Esophagus muscularis mucosa (tissue), 4 donors: ENCODE measurements at places on chromosomes 1 and 21.

DNA sequence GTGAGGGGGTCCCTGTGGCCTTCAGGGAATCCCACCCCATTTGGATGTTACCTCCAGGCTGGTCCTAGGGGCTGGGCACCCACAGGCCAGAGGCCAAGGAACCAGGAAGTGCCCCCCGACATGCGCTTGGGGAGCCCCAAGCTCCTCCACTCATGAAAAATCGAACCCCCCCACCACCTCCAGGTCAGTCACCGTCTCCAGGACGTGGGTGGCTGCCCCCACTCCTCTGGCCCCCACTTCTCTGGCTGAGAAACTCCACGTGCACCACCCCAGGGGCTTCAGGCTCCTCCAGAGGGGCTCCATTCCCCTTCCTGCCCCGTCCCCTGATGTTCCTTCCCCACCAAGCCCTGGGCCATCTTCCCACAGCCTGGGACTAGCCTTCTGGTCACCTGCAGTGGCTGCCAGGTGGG lies 30.5 kb upstream of the POFUT2 start:
- DNase-seq = no peak

- no peak for DNase-seq
Measured at GRCh38 chr1:174965362-174966007, 34.3 kb upstream of the CACYBP start.

DNA sequence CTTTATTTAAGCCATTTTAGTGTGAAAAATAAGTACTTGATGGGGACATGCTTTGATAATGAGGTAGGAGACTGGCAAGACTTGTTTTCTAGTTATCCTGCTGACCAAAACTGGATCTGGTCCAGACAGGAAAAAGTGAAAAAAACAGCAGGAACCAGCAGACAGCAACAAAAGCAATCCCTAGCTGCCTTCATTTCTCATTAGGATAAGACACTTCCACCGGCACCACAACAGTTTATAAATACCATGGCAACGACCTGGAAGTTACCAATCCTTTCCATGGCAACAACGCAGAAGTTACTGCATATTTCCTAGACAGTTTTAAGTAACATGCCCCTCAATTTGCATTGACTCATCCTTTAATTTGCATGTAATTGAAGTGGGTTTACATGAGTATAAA lies 993.8 kb upstream of the NCAM2 start:
- DNase-seq = no peak

- DNase-seq = no peak
Measured at GRCh38 chr1:28871631-28872401, 42.6 kb upstream of the EPB41 start.

DNA sequence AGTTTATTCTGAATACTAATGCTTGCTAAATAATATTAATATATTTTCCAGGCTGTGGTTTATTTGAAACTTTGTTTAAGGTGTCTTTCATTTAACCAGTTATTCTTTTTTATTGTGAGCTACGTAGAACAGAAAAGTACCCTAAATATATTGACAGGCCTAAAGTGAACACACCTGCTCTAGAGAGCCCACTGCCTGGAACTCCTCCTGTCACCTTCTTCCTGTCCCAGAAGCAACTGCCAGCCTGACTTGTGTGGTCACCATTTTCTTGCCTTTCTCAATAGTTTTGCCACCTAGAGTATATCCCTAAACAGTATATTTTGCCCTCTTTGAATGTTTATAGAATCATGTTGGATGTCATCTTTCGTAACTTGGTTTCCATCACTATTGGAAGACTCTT lies 48.5 kb downstream of the SCCPDH start:
- no peak for DNase-seq

DNA sequence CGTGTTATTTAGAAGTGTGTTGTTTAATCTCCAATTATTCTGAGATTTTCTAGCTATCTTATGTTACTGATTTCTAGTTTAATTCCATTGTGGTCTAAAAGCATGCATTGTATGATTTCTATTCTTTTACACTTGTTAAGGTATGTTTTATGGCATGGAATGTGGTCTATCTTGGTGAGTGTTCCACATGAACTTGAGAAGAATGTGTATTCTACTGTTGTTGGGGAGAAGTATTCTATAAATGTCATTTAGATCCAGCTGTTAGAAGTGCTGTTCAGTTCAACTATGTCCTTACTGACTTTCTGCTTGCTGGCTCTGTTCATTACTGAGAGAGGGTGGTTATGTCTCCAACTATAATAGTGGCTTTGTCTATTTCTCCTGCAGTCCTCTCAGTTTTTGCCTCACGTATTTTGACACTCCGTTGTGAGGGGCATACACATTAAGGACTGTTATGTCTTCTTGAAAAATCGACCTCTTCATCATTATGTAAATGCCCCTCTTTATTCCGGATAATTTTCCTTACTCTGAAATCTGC lies 12.0 kb upstream of the PLA2G5 start:
- DNase-seq = peak; percentile 3

DNA sequence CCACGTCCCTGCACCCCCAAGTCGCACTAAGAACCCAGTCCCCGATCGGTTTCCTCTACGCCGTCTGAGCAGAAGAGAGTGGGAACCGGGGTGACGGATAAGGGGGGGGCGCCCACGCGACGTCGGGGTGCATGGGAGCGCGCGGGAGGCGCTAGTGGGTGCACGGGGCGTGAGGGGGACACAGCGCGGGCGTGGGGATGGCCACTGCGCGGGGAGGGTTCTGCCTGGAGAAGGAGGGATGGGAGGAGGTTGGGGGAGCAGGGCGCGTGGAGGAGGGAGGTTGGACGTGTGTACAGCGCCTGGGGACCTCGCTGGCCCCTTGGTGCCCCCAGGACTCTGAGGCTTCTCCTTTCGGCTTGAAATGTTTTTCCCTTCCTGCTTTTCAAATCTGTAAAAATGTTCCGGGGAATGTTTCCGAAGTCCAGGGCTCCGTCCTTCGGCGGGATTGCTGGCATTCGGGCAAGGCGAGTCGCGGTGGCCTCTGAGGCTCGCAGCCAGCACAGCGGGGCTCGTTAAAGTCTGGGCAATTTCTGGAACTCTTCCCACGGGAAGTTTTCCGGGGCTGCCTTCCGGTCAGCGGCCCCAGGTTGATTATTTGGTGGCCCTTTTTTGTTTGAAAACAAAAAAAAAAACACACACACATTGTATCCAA lies 13.1 kb downstream of the RNF220 start:
- DNase-seq = no peak
